ENCODE measurements at places on chromosomes 16 and 17.

- DNase-seq, result peak; percentile 75
Observed at GRCh38 chr17:27544350-27545131, 86.4 kb upstream of the LGALS9 start.

DNA sequence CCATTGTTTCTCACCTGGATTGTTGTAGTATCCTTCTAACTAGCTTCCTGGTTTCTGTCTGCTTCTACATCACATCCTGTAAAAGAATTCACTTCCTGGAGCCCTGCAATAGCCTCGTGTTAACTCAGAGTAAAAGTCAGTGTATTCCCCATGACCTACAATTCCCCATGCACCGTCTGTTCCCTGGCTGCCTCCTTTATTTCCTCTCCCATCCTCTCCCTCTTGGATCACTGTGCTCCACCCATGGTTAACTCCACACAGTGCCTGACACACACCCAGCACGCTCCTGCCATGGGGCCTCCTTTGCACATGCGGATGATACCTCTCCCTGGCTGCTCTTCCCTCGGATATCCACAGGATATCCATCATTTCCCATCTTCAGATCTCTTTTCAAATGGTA is 301.4 kb upstream of the IRX3 start:
- no peak for DNase-seq

DNA sequence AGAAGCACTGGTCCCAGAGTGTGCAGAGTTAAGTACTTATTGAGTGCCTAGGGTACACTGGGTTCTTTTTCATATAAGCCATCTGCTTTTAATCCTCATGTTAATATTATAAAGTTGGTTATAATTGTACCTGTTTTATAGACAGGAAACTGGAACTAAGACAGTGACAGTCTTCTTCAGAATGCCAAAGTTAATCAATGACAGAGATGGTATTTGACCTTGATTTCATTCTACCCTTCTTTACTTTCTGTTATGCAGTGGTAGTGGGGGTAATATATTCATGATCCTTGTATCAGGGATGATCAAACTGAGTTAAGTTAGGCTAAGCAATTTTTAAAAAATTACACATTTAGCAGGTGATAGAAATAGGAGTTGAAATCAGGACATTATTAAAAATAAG is 108.6 kb upstream of the GOT2 start:
- DNase-seq, result no peak

GRCh38 chr17:39209317-39210092 is 9.4 kb downstream of the RPL19 start:
- peak; percentile 67 for DNase-seq
